ENCODE measurements at places on chromosomes 16 and 17.

DNA sequence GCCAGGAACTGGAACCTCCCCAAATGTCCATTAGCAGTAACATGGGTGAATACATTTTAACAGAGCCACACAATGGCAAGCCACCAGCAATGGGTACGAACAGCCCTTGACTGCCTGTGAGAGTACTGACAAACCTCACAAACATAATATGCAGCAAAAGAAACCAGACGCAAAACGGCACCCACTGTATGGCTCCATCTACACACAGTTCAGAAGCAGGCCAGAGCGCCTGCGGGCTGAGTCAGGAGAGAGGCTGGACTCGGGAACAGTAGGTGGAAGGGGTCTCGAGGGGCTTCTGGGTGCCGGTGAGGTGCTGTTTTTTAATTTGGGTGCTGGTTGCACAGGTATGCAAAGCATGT, 77.4 kb upstream of the TOB1 start:
- no peak for DNase-seq

DNA sequence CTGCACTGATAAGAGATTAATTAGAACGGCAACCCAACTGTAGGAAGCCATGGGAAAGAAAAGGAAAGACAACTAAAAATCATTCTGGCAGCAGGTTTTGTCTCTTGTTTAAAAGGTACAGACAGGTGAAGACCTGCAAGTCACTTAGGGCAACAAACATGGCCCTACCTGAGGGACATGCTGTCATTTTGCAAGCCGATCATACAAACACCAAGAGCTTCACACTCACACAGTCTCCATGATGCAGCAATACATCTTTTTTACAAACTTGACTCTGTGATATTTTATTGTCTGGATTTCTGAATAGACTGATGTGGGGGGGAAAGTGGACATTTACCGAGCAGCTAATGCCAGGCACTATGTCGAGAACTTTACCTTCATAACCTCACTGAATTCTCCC, 101.8 kb downstream of the PARN start:
- DNase-seq = no peak

- peak; percentile 20 for DNase-seq
Observed at GRCh38 chr17:77959126-77959925, 823 bp downstream of the TNRC6C start.

GRCh38 chr16:14510939-14511799, 118.9 kb downstream of the PARN start:
- no peak for DNase-seq

- no peak for DNase-seq
Observed at GRCh38 chr16:29649588-29650494, 13.2 kb upstream of the SPN start.

Measured in renal pelvis (tissue), 12 donors.